ENCODE measurements at places on chromosomes 5 and 9. TPM values are rescaled to one million over a fixed set of nuclear protein-coding genes. Genes with fewer than 3 reads are reported as not detected.

- peak; percentile 16 for DNase-seq
Measured at GRCh38 chr5:75707911-75708509, 9.2 kb downstream of the POC5 start.

DNA sequence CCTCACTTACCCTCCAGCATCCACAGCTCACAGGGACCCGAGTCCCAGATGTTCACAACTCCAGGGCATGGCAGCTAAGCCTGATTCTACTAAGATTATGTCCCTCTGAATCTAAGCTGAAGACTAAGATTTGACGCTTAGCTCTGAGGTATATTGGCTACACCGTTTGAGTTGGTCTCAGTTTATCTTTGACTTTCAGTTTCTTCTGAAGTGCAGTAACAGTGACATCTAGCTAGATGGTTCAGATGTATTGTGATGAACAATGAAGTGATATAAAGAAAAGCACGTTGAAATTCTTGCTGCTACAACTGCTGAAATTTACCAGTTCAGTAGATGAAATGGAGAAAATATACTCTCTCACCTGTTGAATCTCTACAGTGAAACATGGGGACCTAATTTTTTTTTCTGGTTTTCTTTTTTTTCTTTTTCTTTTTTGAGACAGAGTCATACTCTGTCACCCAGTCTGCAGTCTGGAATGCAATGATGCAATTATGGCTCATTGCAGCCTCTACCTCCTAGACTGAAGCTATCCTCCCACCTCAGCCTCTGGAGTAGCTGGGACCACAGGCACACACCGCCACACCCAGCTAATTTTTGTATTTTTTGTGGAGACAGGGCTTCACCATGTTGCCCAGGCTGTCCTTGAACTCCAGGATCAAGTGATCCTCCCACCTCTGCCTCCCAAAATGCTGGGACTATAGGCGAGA lies 15.7 kb downstream of the RFK start:
- DNase-seq = no peak

The ACER2 gene
- 11.8 TPM for polyA plus RNA-seq

- no peak for DNase-seq
Measured at GRCh38 chr9:127562841-127563401, 49.2 kb upstream of the STXBP1 start.

DNA sequence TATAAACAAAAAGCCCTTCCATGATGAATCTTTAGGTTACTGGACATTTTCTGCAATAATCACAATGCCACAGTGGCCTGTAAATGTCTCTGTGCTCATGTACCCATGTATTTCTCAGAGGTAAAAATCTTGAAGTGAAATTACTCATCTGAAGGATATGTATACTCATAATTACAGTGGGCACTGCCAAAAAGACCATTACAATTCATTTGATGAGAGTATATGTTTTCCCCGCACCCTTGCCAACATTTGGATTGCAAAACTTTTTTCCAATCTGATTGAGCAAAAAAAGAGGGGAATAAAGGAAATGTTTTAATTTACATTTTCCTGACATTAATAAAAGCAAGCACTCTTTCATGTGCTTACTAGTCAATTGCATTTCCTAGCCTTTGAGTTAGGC lies 110.5 kb downstream of the EPB41L4A start:
- no peak for DNase-seq

- DNase-seq = no peak
Measured at GRCh38 chr5:170849374-170849773, 12.4 kb upstream of the RANBP17 start.

DNA sequence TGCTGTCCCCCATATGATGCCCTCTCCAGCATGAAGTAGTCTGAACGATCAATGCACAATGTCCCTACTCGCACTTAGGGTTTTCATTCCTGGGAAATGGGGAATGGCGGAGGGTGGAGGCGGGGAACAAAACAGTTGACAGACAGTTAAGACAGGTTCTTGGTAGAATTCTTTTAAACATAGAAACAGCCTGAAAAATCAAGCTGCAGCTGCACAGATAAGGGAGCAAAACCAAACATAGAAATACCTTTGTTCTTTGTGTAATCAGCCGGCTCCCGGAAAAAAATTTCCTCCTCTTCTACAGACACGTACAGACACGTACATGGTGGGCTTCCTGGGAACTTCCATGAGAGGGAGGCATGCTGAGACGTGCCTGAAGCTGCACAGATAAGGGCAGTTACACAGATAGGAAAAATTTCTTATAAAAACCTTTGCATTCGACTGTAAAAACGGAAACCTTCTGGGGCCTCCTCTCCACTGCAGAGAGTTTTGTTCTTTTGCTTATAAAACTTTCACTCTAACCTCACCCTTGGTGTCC lies 662.4 kb upstream of the PTPRD start:
- peak; percentile 3 for DNase-seq

DNA sequence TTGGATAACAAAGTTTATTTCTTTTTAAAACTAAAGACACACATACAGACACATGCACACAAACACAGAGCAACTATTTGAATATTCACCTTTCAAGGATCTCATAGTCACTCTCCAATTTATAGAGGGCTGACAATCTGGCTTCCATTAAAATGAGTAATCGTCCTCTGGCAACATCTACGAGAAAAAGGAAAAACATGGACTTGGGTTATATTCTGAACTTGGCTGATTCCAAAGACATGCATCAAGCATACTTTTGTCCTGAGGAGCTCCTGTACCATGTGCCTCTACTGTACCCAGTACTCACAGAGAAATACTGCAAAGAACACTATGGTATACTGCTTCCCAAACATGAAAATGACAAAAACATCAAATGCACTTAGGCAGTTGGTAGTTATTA lies 15.4 kb downstream of the IARS1 start:
- peak; percentile 19 for DNase-seq

DNA sequence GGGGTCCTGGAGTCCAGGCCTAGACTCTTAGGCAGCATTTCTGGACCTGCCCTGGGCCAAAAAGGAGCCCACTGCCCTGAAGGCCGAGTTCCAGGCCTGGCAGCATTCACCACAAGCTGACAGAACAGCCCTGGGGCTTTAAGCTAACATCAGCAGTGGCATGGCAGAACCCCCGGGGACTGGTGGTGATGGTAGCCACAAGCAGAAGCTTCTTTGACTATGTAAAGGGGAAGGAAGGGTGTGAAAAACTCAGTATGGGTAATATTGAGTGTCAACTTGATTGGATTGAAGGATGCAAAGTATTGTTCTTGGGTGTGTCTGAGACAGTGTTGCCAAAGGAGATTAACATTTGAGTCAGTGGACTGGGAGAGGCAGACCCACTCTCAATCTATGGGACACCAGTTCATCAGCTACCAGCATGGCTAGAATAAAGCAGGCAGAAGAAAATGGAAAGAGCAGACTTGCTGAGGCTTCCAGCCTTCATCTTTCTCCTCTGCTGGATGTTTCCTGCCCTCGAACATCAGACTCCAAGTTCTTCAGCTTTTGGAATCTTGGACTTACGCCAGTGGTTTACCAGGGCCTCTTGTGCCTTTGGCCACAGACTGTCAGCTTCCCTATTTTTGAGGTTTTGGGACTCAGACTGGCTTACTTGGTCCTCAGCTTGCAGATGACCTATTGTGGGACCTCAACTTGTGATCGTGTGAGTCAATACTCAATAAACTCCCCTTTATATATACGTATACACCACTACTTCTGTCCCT lies 661.0 kb upstream of the C9orf72 start:
- no peak for DNase-seq

The CCDC152 gene
- 1.0 TPM for polyA plus RNA-seq

DNA sequence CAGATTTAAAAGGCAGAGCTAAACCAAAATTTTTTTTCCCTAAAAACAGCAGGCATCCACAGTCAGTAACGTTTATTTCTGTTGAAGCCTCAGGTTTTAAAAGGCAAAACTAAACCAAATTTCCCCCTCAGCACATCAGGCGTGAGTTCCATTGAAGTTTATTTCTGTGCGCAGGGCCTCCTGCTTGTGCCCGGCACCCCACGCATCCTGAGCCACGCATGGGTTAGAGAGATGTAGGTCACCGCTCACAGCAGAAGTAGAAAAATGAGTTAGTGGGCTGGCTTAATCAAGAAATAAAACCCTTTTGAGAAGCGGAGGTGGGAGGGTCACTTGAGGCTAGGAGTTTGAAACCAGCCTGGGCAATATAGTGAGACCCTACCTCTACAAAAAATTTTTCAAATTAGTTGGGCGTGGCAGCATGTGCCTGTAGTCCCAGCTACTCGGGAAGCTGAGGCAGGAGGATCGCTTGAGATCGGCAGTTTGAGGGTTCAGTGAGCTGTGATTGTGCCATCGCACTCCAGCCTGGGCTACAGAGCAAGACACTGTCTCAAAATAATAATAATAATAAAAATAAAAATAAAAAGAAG lies 75.6 kb upstream of the SPIN1 start:
- DNase-seq = no peak

The GRXCR2 gene
- polyA plus RNA-seq = not detected

The POU5F2 gene
- polyA plus RNA-seq = not detected

DNA sequence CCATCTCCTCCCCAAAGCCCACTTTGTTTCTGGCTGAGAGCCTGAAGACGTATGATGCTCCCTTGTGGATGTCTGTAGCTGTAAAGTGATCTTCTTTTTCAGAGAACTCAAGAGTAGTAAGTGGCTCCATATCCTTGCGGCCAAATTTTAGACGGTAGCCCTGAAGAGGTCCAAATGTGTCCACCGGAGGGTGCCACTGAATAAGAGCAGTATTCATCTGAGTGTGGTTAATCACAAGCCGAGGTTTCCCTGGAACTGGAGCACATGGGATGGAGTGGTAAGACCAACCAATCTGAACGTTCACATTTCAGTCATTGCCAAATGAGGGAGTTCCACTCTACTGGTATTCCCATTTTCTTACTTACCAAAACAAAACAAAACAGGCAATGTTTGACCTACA lies 686.5 kb upstream of the DMAC1 start:
- DNase-seq = no peak

- no peak for DNase-seq
Measured at GRCh38 chr9:123686829-123687192, 243.1 kb downstream of the DENND1A start.

The SEMA4D gene
- 0.71 TPM for polyA plus RNA-seq

All from mammary epithelial cell (primary cell).